ENCODE measurements at places on chromosomes 4 and X.

DNA sequence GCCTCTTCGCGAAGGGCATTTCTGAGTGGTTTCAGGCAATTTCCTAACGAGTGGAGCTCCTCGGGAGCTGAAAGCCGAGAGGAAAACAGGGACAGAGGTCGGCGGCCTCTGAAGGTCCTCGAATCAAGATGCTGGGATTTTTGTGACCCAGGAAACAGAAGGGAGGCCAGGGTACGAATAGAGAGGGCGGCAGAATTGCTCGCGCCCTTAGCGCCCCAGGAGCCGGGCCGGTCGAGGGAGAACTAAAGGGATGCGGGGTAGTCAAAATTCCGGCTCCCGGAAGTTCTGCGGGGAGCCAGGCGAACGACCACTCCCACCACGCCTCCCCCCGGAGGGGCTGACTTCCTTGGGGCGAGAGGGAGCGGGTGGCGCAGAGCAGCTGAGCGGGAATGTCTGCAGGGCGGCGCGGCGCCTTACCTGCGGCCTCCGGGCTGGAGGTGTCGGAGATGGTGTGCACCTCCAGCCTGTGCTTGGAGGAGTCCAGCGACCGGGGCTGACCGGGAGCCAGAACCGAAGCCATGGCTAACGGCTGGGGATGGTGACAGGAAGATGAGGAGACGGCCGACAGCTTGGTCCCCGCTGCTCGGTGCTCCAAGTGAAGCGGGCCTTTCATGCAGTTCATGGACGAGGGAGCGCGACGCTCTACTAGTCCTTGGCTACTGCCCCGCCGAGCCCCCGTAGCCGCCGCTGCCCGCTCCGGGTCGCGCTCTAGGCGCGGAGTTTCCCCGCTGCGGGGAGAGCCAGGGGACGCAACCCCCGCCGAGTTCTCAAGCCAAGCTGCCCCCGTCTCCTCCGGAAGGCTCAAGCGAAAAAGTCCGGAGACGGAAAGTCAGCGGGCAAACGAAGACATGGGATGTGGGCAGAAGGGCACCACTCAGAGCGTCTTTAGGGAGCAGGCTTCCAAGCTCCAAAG is 782 bp downstream of the PITX2 start:
- no peak for DNase-seq

GRCh38 chr4:69323284-69323683 is 43.0 kb downstream of the UGT2B28 start:
- DNase-seq: no peak

GRCh38 chr4:151226004-151226932 is 50.7 kb upstream of the PRSS48 start:
- DNase-seq: no peak

GRCh38 chr4:54185866-54186265 is 43.2 kb upstream of the PDGFRA start:
- no peak for DNase-seq

GRCh38 chrX:35382966-35383365 is 415.2 kb upstream of the MAGEB16 start:
- DNase-seq: no peak

GRCh38 chr4:121728798-121729226 is 32.0 kb upstream of the ANXA5 start:
- no peak for DNase-seq

GRCh38 chr4:140982613-140983340 is 150.5 kb downstream of the RNF150 start:
- no peak for DNase-seq

Measured in CD4-positive, alpha-beta T cell (primary cell).